ENCODE measurements at places on chromosomes 4 and X. TPM values are rescaled to one million over a fixed set of nuclear protein-coding genes. Genes with fewer than 3 reads are reported as not detected.

MAGEA2B gene
- total RNA-seq = not detected

FAM236C gene
- not detected for total RNA-seq

MAOB gene
- total RNA-seq = 5.5 TPM

MTMR8 gene
- 0.32 TPM for total RNA-seq

SLC16A2 gene
- 7.4 TPM for total RNA-seq

TIMM8A gene
- 2.0 TPM for total RNA-seq

RTL5 gene
- total RNA-seq = 5.1 TPM

ELF4 gene
- 6.1 TPM for total RNA-seq

TMEM144 gene
- 6.3 TPM for total RNA-seq

SPANXB1 gene
- not detected for total RNA-seq

ASMT gene
- total RNA-seq = not detected

RPS6KA6 gene
- total RNA-seq = 3.9 TPM

NPY2R gene
- not detected for total RNA-seq

VSIG4 gene
- total RNA-seq = not detected

EFHC2 gene
- total RNA-seq = 0.95 TPM

BEX5 gene
- not detected for total RNA-seq

TMEM255A gene
- not detected for total RNA-seq

Data from bronchial smooth muscle cell (primary cell).